ENCODE measurements at places on chromosomes 2 and 18.

- DNase-seq = peak; percentile 96
These were observed 2.7 kb downstream of the ZEB2 start for GRCh38 chr2:144516981-144517865.

GRCh38 chr2:230614913-230615332 is 97.7 kb upstream of the CAB39 start:
- no peak for DNase-seq

DNA sequence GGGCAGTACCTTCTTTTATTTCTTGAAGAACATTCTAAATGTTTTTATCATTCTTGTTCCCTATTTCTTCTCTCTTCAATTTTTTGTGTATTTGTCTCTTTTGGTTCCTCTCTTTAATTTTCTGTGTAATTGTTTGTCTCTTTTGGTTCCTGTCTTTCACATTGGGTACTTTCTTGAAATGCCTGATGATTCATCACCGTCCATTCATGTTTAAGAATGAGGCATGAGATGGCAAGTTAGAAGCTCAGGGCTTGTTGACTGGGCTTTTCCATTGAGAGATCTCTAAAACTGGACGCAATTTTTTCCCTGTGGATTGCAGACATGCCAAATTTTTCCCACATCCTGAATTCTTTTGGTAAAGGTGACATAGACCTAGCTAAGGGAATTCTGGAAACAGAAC is 33.7 kb upstream of the IL1R2 start:
- DNase-seq = peak; percentile 49

DNA sequence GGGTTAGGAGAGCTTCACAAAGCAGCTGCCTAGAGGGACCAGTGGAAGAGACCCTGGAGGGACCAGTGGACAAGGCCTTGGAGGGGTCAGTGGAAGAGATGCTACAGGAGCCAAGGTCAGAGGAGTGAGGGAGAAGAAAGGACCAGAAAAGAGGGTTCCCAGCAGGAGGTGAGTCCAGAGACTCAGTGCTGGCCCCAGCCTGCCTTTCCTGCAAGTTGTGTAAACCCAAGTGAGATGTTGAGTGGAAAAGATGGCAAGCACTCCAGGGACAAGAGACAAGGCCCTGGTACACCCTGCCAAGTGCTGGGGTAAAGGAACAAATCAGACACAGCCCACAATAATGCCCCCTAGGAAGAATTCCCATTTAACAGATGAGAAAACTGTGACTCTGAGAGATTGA is 94.4 kb downstream of the TTC32 start:
- no peak for DNase-seq

- no peak for DNase-seq
These were observed 350.8 kb downstream of the CDH2 start for GRCh38 chr18:27826101-27826500.

- peak; percentile 10 for DNase-seq
These were observed 328.5 kb upstream of the FANCL start for GRCh38 chr2:58569475-58570185.

DNA sequence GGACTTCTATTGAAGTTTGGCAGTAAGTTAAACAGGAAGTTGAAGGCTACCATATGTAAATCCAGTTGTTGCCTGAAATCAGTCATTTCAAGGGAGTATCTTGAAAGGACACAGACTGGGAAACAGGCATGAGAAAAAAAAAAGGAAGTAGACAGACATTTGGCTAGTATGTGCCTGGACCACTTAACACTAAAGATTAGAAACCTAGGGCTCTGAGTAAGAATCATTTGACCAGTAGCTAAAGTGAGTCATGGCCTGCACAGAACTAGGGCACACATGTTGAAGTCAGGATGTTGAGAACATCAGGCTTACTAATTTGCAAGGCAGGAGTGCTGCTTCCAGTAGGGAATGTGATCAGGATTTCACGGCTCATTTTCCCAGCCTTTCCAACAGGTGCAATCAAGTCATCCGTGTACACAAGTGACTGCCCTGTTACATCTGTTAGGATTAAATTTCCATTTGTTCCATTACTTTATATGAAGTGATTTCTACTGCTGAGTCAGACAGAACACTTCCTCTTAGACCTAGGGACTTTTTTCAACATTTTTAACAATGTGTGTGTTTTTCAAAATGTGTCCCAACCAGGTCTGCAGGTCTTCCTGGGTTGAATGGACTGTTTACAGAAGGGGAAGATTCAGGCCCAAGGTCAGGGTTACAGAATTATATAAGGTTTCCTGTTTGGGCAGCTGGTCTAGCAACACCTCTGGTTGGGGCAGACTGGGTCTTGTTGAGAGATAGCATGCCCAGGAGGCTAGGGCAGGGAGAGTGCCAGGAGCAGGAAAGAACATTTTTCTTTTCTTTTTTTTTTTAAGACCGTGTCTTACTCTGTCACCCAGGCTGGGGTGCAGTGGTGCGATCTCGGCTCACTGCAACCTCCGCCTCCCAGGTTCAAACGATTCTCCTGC is 145.6 kb downstream of the TGIF1 start:
- DNase-seq = peak; percentile 98

DNA sequence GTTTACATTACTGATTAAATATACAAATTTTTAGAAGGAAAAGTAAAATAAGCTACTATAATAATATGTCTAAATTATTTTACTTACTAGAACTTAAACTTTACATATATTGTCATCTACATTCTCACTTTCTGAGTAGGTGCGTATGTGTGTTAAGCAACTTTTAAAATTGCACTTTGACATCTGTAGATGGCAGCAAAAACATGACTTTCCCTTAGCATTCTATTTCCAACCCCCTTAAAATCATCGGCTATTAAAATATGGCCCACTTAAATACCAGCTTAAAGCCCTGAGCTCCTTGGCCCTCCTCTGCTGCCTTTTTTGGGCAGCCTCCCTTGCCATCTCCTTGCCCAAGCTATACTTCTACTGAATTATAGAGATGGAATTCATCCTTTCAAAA is 78.0 kb downstream of the UPP2 start:
- DNase-seq = peak; percentile 13

- DNase-seq = peak; percentile 83
These were observed 19.4 kb downstream of the KANSL3 start for GRCh38 chr2:96618596-96619283.

DNA sequence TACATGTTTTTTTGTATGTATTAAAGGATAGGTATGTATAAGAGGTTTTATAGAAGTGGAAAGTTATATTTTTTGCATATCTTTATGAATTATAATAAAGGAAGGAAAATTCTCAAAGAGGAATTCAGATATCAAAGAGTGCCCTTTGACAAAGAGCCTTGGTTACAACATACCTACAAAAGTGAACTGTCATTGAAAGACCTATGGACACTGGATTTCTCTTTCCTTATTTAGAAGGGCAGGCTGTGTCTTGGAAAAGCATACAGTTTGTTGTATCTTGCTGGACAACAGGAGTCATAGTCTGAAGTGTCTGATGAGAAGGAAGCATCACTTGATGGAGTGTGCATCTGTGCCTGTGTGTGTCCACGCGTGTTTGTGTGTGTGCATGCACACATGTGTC is 15.2 kb downstream of the UGT1A10 start:
- DNase-seq = no peak

DNA sequence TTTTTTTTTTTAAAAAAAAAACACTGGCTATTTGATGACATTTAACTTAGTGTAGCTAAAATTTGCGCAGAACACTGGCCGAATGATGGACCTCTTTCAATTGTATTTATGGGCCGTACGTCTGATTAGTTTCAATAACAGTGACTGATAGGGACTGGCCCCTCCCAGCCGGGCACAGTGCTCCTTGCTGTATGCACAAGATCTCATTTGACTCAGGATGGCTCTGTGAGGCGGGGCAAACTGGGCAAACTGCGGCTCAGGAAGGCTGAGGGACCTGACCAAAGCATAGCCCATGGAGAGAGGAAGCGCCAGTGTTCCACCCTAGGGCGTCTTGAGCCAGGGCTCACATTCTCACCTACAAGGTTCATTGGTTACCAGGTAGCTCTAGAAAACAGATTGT is 21.2 kb downstream of the TRAF3IP1 start:
- DNase-seq = no peak

- peak; percentile 61 for DNase-seq
These were observed 28.4 kb upstream of the RNU4ATAC start for GRCh38 chr2:121502246-121502645.

DNA sequence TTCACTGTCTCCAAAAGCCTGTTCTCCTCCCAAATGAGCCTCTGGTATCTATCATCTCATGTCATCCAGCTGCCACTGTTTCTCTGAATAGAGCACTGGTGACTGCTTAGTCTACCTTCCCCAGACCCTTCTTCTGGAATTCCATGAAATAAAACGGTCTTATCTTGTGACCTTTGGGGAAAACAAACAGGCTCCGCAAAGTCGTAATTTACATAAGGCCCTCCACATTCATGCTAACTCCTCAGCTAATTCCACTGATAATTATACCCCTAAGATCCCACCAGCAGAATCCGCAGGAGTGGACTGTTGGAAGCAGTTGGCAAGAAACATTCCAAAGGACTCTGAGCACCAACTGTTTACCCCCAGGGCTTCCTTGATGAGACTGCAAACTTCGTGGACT is 33.9 kb upstream of the CHN1 start:
- DNase-seq = no peak

DNA sequence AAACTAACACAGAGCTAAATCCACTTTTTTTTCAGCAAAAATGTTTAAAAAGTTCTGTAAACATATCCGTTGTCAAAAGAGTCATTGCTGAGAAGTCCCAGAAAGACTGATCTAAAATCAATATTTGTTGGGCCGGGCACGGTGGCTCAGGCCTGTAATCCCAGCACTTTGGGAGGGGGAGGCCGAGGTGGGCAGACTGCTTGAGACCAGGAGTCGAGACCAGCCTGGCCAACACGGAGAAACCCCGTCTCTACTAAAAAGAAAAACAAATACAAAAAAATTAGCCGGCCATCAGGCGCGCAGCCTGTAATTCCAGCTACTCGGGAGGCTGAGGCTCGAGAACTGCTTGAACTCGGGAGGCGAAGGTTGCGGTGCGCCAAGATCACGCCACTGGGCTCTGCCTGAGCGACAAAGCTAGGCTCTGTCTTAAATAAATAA is 1.4 kb downstream of the OLA1 start:
- no peak for DNase-seq

- no peak for DNase-seq
These were observed 294.4 kb upstream of the PIK3C3 start for GRCh38 chr18:41660654-41661053.

DNA sequence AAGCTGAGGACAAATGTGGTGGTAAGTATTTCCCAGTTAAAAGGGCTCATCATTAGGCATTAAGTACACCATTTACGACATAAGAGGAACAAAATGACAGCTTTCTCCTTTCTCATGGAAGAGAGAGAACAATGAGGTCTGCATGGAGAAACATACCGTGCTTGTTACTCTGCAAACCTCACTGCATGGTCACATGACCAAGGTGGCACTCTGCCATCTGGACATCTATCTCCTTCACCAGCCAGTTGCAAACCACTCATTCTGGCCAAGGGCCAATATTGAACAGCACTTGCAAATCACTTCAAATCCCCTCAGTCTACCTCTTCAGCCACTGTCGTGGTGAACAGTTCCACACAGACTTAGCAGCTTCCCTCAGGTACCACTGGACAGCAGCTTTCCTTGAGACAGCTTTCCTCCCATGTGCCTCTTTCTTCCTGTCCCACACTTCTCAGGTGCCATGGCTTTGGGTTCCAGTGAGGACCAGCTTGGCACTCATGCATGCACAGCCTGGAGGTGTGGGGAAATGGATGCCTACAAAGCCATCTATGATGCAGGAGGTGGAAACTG is 29.5 kb upstream of the DPP4 start:
- DNase-seq = no peak

DNA sequence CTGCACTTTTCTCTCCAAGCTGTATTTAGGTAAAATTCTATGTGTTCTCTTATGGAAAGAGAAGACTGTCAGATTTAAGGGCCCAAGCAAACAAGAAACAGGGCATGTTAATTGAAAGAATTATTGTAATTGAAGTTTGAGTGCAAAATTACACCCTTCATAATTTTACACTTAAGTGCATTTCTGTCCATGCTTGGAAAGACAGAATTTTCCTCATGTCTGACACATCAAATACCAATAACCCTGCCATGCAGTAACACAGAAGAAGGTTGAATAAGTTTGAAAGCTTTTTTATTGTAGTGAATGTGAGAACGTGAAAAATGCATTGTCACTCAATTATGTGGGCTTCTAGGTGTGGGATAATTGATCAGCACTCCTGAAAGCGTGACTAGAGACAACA is 52.9 kb upstream of the PARD3B start:
- DNase-seq = no peak

DNA sequence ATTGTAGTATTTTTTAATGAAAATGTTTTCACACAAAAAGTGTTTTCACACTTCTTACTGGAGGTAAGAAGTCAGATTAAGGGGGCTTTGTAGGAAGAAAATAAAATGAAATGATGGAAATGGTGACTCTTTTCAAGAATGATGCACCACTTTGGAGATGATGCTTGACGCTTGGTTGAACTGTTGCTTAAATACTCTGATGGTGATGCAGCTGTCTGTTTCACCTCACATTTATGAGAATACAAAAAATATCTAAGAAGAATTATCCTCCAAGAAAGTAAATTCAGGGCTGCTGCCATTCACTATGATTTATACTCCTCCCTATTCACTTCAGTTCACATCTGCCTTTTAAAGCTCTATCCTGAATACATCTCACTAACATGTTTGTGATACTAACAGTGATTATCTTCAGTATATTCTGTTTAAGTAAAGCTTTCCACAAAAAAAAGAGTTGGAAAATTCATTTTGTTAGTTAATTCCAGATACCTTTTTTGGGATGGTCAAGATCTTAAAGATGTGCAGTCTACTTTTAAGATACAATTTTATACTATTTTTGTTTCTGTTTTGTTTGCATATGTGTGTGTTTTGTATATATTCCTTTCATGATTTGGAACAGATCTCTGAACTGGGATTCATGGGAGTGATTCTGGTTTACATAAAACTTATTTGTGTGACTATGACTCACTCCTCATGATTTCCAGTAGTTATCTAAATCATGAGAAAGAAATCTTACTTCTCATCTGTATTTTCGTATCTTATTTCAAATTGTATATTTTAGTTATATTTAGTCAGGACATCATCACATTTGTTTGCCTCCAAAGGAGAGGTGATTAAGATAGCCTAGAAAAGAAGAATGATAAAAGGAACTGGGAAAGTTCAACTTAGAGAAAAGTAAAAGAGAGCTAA is 53.1 kb downstream of the SLC39A10 start:
- peak; percentile 86 for DNase-seq

- DNase-seq = no peak
These were observed 122.9 kb upstream of the ST6GAL2 start for GRCh38 chr2:107008843-107009242.

GRCh38 chr18:13553449-13553848 is 172.9 kb downstream of the FAM210A start:
- no peak for DNase-seq

GRCh38 chr2:21820271-21820670 is 696.5 kb downstream of the TDRD15 start:
- DNase-seq = peak; percentile 24

Measured in fibroblast of villous mesenchyme (primary cell).